ENCODE measurements at places on chromosomes 3 and 15.
A peak's percentile ranks its signal among the peaks of the same experiment; 100 is the strongest.

- DNase-seq = no peak
Observed at GRCh38 chr3:197801891-197802778, 11.1 kb downstream of the LRCH3 start.

DNA sequence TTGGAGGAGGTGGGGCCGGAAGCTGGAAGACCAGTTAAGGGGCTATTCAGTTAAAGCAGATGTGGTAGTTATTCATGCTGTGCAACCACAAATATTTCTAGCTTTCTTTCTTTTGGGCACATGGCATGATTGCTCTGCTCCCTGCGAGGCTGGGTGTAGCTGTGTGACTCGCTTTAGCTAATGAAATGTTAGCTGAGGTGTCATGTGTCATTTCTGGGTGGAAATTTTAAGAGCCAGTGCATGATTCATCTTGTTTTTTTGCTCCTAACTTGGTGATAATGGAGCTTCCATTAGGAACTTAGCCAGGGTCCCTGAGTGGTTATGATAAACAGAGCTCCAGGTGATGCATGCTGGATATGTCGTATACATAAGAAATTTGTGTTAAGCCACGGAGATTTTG is 300.6 kb downstream of the SATB1 start:
- DNase-seq = peak; percentile 6

DNA sequence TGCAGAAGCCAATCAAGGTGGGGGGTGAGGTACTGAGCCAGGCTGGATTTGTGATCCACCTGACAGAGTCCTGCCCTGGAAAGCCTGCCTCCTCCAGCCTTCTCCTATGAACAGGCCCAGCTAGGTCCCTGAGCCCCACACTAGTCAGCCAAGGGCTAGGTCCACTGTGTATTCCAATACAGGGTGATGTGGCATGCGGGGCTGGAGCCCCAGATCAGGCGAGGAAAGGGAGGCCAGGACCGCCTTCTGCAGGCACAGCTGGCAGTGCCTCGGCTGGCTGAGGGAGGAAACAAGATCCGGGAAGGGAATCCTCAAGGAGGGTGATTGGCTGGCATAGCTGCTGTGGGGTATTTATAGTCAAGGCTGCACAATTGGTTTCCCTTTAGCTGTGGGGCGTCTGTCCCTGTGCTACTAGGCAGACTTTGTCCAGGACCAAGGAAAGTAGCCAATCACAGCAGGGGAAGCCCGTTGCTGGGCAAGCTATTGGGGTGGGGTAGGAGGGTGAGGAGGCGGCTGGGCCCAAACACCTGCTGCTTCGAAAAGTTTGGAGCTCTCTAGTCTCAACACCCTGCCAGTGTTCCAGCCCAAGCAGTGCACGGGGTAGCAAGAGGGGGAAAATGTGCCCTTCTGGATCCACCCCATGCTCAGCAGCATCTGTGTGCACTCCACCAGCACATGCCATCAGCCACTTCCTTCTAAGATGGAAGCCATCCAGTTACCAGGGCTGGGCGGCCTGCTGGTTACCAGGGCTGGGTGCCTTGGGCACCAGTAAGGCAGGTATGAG is 5.9 kb downstream of the KY start:
- no peak for DNase-seq

GRCh38 chr15:56383010-56383409 is 17.8 kb downstream of the TEX9 start:
- DNase-seq = no peak

DNA sequence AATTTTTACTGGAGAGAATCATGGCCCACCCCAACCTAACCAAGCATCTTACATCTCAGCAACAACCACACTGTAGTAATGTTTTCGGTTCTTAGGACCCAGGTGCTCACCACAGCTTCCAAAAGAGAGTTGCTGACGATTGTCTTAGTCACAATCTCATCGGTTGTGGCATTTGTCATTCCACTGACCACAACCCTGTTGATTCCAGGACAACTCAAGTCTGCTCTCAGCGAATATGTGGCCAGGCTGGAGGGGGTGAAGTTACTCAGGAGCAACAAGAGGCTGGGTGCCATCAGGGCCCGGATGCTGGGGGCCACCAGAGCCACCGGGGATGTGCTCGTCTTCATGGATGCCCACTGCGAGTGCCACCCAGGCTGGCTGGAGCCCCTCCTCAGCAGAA is 25.9 kb downstream of the GALNT15 start:
- no peak for DNase-seq

DNA sequence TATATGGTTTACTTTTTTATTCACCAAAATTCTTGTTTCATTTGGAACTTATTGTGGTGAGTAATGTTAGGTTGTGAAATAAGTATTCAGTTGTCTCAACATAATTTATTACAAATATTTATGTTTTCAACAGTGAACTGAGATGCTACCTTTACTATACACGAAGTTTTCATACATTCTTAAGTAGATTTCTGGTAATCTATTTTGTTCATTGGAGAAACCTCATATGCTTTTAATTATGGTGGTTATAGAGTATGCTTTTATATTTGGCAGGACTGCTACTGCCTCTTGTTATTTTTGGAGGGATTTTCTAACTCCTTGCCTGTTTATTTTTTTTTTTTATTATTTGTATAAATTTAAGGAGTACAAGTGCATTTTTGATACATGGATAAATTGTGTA is 253.1 kb downstream of the NLGN1 start:
- peak; percentile 5 for DNase-seq

DNA sequence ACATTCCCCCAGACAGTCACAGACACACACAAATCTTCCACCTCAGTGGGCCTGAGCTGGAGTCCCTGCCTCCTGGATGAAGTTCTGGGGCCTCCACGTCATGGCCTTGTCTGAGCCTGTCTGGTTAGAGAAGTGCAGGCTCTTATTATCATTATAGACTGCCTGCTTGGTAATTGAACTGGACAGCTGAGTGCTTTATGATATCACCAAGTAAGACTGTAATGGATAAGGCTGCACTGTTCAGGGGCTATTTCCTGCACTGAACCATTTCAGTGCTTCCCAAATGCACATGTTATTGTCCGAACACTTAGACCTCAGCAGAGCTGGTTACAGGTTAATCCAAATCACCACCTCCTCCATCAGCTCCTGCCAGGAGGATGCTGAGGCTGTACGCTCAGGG is 8.7 kb upstream of the ST6GAL1 start:
- no peak for DNase-seq
